ENCODE measurements at places on chromosomes 3 and 15. TPM values are rescaled to one million over a fixed set of nuclear protein-coding genes. Genes with fewer than 3 reads are reported as not detected.

KLHDC8B gene
- 12.5 TPM for total RNA-seq

TMC3 gene
- total RNA-seq, result not detected

MBD4 gene
- 21.8 TPM for total RNA-seq

SV2B gene
- 0.40 TPM for total RNA-seq

ZNF502 gene
- total RNA-seq, result 2.2 TPM

CTXN2 gene
- not detected for total RNA-seq

GOLGA8T gene
- total RNA-seq, result 0.15 TPM

DLL4 gene
- 14.0 TPM for total RNA-seq

CLEC3B gene
- total RNA-seq, result 13.7 TPM

GOLGA8S gene
- 0.17 TPM for total RNA-seq

SCAANT1 gene
- total RNA-seq, result not detected

TJP1 gene
- 86.4 TPM for total RNA-seq

GASK1A gene
- 1.1 TPM for total RNA-seq

FEZF2 gene
- total RNA-seq, result not detected

PTX3 gene
- total RNA-seq, result 2.1 TPM

TCTA gene
- 39.5 TPM for total RNA-seq

TLR9 gene
- total RNA-seq, result not detected

LIPH gene
- 122 TPM for total RNA-seq

GPR149 gene
- not detected for total RNA-seq

CCRL2 gene
- 18.3 TPM for total RNA-seq

IP6K1 gene
- 29.2 TPM for total RNA-seq

GNAT1 gene
- total RNA-seq, result not detected

RTP3 gene
- total RNA-seq, result not detected

IL17RC gene
- total RNA-seq, result 37.8 TPM

SPSB4 gene
- total RNA-seq, result 0.14 TPM

CAV3 gene
- not detected for total RNA-seq

GRAMD2A gene
- total RNA-seq, result 1.0 TPM

TRAIP gene
- total RNA-seq, result 3.2 TPM

IQCF2 gene
- total RNA-seq, result not detected

EFCAB12 gene
- total RNA-seq, result 0.58 TPM

POLR2M gene
- total RNA-seq, result 40.8 TPM

NMNAT3 gene
- total RNA-seq, result 6.2 TPM

RETNLB gene
- 58.5 TPM for total RNA-seq

DPPA2 gene
- not detected for total RNA-seq

SLC51A gene
- 86.3 TPM for total RNA-seq

HCLS1 gene
- total RNA-seq, result 19.7 TPM

PLS1 gene
- total RNA-seq, result 457 TPM

ADIPOQ gene
- 3.1 TPM for total RNA-seq

FBXO40 gene
- total RNA-seq, result not detected

TBC1D21 gene
- total RNA-seq, result not detected

ADAMTSL3 gene
- total RNA-seq, result 1.6 TPM

CCDC9B gene
- total RNA-seq, result 43.5 TPM

LSAMP gene
- total RNA-seq, result 5.1 TPM

SLC12A6 gene
- 19.2 TPM for total RNA-seq

GABRB3 gene
- 2.5 TPM for total RNA-seq

TSPAN3 gene
- 708 TPM for total RNA-seq

KLHL40 gene
- total RNA-seq, result not detected

SLC51B gene
- total RNA-seq, result 127 TPM

Measured in left colon (tissue), 2 donors.